ENCODE measurements at places on chromosomes 7 and 10.

- no peak for DNase-seq
Measured at GRCh38 chr10:79182781-79183467, 114.2 kb downstream of the ZMIZ1 start.

DNA sequence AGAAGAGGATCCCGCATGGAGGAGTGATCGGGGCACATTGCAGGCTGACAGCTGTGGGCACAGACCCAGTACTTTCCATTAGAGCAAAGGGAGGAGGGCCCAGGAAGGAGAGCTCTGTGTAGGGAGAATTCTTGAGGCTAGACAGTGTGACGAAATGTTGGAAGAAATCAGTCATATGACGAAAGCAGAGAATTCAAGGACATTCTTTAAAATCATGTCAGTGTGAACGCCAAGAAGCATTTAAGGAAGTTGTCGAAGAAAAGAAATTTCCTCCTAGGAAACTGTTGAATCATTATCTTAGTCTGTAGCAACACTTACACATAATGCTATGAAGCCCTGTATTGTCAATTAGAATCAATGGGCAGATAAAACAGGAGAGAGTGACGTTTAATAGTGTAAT is 191.3 kb upstream of the ADARB2 start:
- no peak for DNase-seq

- no peak for DNase-seq
Measured at GRCh38 chr7:102953406-102953805, 40.6 kb downstream of the LRRC17 start.

GRCh38 chr7:794207-794606 is 38.1 kb upstream of the SUN1 start:
- DNase-seq: no peak

DNA sequence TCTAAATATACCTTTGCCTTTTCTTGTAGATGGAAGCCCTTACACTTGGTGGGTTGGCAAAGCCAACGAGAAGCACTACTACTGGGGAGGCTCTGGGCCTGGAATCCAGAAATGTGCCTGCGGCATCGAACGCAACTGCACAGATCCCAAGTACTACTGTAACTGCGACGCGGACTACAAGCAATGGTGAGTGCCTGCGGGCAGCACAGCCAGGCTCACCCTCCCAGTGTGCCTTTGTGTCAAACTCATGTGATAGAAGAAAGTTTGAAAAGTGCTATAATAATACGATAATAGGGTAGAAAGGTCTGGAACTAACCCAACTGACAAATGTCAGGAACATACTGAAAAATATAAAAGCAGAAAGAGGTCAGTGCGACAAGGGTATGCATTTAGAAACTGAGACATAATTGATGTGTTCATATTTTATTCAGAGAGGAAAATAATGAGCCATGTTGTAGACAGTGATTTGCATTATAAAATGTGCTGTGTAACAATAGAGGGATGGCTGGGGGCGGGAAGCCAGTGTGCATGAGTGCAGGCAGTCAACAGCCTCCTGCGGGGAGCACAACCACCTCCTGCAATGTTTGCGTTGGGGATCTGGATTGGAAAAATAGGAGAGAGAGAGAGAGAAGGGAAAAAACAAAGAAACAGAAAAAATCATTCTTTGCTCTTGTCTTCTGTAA is 686.9 kb upstream of the C7orf33 start:
- no peak for DNase-seq

GRCh38 chr7:127803626-127804025 is 151.6 kb downstream of the SND1 start:
- DNase-seq: no peak

- no peak for DNase-seq
Measured at GRCh38 chr7:142770661-142771352, at the start of gene PRSS2. PRSS2 (plus strand) TSS chr7:142770970; CDS start chr7:142770983, 13 bp downstream.

GRCh38 chr10:22640359-22640758 is 74.0 kb downstream of the PIP4K2A start:
- DNase-seq: no peak

GRCh38 chr10:70536196-70536861 is 57.8 kb downstream of the PALD1 start:
- DNase-seq: no peak

DNA sequence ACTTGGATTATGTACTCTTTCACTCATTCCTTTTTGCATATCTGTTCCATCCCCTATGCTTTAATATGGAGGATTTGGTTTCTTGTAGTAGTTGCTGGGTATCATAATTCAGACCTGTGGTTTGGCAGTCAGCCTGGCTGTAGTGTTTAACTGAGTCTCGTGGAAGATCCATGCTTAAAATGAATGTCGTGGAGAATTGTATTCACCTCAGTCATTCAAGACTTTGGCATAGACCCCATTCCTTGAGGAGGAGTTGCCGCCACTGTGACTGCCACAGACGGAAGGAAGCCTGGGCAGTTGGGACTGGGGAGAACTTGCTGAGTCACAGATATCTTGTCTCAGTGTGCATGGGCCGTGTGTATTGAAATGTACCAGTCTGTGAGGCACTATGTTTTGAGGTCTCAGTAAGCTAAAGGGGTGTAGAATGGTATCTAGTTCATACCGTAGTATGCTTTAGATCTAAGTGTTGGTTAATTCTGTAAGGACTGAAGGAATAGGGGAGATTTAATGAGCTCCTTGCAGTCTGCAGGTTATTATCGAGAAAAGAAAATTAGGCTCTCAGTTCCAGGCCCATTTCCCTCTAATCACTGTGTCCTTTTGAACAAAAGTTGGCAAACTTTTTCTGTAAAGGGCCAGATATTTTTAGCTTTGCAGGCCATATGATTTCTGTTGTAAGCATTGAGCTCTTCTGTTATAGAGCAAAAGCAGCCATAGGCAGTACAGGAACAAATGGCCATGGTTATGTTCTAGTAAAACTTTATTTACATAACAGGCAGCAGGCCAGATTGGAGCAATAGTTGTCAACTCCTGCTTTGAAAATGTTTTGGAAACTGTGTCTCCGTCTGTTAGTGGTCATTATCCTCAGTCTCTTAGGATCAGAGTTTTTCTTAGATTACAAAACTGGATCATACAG is 76.8 kb downstream of the TPST1 start:
- no peak for DNase-seq
